ENCODE measurements at places on chromosomes 7 and 10.

- DNase-seq = no peak
Observed at GRCh38 chr10:132397036-132397541, at the start of gene PWWP2B. Gene PWWP2B, plus strand, starts transcription at chr10:132397200. Its CDS starts 27 bp downstream, at chr10:132397227.

- DNase-seq = no peak
Observed at GRCh38 chr7:11557627-11558026, 274.4 kb downstream of the THSD7A start.

- no peak for DNase-seq
Observed at GRCh38 chr7:142308326-142308725, 50.5 kb upstream of the PRSS58 start.

- no peak for DNase-seq
Observed at GRCh38 chr10:123421461-123421860, 244.7 kb upstream of the GPR26 start.

GRCh38 chr7:1539181-1539881, 8.8 kb downstream of the MAFK start:
- DNase-seq = no peak

- DNase-seq = no peak
Observed at GRCh38 chr10:15898046-15898445, 37.7 kb upstream of the MINDY3 start.

DNA sequence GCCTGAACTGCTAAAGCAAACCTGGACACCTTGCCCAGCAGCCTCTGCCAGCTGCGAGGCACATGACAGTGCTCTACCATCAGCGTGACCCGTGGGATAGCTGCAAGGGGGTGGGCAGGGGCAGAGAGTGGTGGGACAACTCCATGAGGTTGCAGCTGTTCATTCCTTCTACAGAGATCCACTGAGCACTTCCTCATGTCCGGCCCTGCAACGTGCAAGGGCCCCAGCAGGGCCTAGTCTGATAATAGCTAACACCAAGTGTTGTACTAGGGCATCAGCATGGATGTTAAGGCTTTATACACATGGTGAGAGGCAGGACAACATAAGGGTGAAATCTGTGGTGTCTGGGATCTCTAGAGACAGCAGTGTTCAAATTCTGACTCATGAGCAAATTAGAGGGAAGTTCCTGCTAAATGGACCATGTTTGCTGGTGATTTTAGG, 14.3 kb downstream of the NOD1 start:
- no peak for DNase-seq

DNA sequence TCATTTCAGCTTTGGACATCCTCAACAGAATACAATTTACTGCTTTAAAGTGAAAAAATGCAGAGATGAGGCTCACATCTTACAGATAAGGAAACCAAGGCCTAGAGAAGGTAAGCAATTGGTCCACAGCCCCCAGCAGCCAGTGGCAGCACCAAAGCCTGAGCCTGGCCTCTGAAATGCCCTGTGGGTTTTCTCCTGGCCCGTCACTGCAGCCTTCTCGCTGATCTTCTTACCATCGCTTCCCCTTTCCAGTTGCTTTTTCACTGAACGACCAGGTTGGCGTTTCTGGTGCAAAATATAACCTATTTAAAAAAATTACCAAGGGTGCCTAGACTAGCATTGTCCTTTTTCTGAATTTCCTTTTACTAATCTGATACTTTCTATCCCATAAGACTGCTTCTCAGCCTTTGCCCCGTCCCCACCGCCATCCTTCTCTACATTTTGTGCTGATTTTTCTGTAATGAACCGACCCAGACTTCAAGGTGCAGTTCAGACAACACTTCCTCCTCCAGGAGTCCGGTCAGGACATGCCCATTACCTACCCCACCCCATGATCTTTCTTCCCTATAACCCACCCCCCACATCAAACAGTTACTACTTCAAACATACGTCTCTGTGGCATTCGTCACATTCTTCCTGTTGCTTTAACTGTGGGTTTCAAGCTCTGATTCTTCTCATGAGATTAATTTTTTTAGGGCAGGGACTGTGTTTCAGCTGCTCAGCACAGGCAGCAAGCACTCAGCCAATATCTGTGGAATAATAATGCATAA, 289.4 kb downstream of the DNAJB6 start:
- no peak for DNase-seq

DNA sequence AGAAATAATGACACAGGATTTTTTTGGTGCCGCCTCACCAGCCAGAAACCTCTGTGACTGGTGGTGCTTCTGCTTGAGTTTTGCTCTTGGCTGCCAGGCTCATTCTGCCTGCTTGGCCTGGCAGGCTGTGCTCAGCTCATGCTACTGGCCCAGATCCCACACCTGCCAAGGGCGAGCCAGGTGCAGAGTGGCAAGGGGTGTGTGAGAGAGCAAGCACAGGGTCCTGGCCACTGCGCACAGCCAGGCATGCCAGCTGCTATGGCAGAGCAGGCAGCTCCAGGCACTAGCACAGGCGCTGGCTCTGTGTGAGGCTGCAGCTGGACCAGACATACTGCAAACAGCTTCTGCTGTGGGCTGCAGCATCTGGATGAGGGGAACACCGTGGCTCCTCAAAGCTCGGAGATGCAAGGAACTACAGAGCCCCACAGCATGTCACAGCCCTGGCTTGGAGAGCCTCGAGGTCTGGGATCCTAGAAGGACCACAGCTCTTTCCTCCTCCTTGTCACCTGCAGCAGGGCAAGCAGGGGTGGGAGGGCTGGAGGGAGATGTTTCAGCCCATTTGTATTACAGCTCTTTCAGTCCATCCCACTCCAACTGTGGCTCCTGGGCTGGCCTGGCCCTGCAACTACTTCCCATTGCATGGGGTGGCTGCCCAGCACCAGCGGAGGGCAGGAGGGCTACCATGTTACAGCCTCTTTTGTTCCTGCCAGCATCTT, 313.4 kb upstream of the SEMA3C start:
- no peak for DNase-seq

DNA sequence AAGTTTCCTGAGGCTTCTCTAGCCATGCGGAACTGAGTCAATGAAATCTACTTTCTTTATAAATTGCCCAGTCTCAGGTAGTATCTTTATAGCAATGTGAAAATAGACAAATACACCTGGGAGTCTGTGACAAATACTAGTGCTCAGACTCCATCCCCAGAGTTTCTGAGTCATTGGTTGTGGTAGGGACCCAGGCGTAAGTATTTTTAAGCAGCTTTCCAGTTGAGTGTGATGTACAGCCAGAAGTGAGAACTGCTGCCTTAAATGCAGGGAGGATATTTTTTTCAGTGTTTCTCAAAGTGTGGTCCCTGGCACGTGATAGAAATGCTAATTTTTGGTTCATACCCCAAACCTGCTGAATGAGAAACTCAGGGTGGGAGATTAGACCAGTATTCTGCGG, 121.7 kb downstream of the SORCS3 start:
- no peak for DNase-seq

Data from muscle of arm (tissue), 14 donors.